PC-3 (cell line): ENCODE measurements at places on chromosomes 4 and X. TPM values are rescaled to one million over a fixed set of nuclear protein-coding genes. Genes with fewer than 3 reads are reported as not detected.

The AWAT2 gene
- total RNA-seq, result not detected in 2 replicates

GRCh38 chr4:26148927-26149326 lies 171.9 kb upstream of the RBPJ start:
- H3K27me3 ChIP-seq, result no peaks in the 10 kb centered on the region
- no peak for DNase-seq
- no peak overlapping the region for H3K4me3 ChIP-seq

DNA sequence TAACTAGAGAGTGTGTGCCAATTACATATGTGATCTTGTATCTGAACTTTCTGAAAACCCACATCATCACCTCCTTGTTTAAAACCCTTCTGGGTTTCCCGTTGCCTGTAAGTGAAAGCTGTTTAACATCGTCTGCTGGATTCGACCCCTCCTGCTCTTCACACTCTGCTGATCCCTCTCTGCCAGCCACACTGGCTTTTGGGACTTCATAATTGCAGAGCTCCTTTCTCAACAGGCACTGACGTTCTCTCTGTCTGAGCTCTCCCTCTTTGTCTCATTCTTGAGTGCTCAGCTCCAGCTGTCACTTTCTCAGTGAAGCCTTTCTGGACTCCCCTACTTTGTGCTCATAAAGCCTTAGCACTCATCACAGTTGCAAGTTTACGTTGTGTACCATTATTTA lies 153.9 kb downstream of the CEP135 start:
- H3K4me3 ChIP-seq, result no peak overlapping the region
- peaks cover 18% of the 10 kb centered on the region for H3K27me3 ChIP-seq
- no peaks in the 10 kb centered on the region for H3K36me3 ChIP-seq
- no peak overlapping the region for H3K27ac ChIP-seq
- H3K4me1 ChIP-seq, result no peaks in the 10 kb centered on the region

- H3K4me1 ChIP-seq, result no peaks in the 10 kb centered on the region
- no peak overlapping the region for H3K27ac ChIP-seq
- H3K4me3 ChIP-seq, result no peak overlapping the region
- no peak for DNase-seq
- H3K36me3 ChIP-seq, result no peaks in the 10 kb centered on the region
- no peaks in the 10 kb centered on the region for H3K27me3 ChIP-seq
Measured at GRCh38 chr4:108180513-108180912, 11.8 kb upstream of the LEF1 start.

GRCh38 chr4:106160560-106160959 lies 155.4 kb downstream of the TBCK start:
- H3K4me1 ChIP-seq, result no peaks in the 10 kb centered on the region
- DNase-seq, result no peak
- no peak overlapping the region for H3K27ac ChIP-seq
- no peaks in the 10 kb centered on the region for H3K27me3 ChIP-seq
- H3K4me3 ChIP-seq, result no peak overlapping the region

GRCh38 chr4:157172011-157172410 lies 48.5 kb upstream of the GRIA2 start:
- no peaks in the 10 kb centered on the region for H3K4me1 ChIP-seq
- H3K27me3 ChIP-seq, result no peaks in the 10 kb centered on the region
- H3K4me3 ChIP-seq, result no peak overlapping the region
- H3K36me3 ChIP-seq, result no peaks in the 10 kb centered on the region

DNA sequence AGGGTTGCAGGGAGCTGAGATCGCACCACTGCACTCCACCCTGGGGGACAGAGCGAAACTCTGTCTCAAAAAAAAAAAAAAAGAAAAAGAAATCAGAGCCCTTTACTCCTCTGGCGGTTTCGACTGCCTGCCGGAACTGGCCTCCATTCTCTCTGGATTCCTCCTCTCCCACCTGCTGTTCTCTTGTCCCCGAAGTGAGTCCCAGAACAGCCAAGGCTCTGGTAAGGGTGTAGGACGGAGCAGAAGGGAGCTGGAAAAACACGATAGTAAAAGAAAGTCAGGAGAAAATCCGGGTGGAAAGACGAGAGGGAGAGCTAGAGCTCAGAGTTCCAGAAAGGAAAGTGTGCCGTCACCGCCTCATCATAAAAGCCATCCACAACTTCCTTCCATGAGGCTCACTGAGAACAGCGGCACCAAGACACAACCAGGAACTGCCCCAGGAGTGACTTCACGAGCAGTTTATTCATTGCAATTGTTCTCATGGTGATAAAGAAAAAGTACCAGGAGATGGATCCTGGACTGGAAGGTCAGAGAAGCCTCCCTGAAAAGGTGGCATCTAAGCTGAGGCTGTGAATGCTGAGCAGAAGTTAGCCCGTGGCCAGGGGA lies 12.3 kb downstream of the TLR3 start:
- 0 out of 2 replicates have a peak, but pooled peaks cover 18% of the 10 kb centered on the region for H3K27me3 ChIP-seq
- no peak overlapping the region for H3K4me3 ChIP-seq
- DNase-seq, result no peak
- no peaks in the 10 kb centered on the region for H3K36me3 ChIP-seq

DNA sequence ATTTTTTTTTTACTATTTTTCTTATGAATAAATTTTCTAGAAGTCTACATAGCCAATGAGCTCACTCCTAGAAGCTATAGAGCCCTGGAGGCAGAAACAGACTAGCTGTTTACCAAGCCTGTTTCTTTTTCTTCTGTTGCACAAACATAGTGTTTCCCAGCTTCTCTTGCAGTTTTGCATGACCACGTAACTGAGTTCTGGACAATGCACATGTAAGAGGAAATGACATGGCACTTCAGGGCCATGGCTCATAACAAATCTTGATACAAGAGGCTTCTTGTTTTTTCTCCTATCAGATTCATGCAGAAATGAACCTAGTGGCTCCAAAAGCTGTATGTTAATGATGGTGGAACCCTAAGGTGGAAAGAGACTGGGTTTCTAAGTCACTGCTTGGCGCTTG lies 127.4 kb downstream of the ZNF330 start:
- H3K4me3 ChIP-seq, result no peak overlapping the region
- no peaks in the 10 kb centered on the region for H3K27me3 ChIP-seq
- no peaks in the 10 kb centered on the region for H3K36me3 ChIP-seq
- peaks cover 29% of the 10 kb centered on the region for H3K4me1 ChIP-seq
- DNase-seq, result no peak

DNA sequence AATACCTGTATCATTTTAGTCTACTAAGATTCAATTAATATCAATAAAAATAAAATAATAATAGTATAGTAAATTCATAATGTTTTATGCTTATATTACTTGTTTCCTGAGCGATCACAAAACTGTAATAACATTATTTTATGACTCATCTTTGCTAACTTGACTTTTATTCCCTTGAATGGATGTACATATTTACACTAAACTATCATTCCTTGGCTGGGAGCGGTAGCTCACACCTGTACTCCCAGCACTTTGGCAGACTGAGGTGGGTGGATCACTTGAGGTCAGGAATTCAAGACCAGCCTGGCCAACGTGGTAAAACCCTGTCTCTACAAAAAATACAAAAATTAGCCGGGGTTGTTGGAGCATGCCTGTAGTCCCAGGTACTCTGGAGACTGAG lies 104.0 kb upstream of the SLC34A2 start:
- DNase-seq, result peak; percentile 75
- peak overlapping the region; percentile 70 for H3K27ac ChIP-seq
- H3K27me3 ChIP-seq, result no peaks in the 10 kb centered on the region
- peaks cover 23% of the 10 kb centered on the region for H3K4me1 ChIP-seq
- no peaks in the 10 kb centered on the region for H3K36me3 ChIP-seq
- no peak overlapping the region for H3K4me3 ChIP-seq

DNA sequence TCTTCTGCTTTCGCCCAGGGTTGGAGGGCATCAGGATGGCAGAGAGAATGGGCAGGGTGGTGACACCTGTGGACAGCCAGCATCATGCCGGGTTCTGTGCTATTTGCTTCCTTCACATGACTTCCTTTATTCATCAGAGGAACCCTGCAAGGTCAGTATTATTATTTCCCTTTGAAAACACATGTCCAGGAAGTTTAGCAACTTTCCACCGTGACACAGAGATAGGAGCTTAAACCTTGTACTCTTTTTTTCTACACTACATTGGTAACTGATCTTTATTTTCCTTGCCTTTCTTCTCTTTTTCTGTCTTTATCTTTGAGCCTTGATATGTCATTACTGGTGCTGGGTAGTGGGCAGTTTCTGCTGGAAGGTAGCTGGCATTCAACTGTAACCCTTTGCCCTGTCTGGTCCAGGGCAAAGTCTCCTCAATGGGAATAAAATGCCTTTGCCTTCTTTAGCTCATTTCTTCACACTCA lies 5.0 kb upstream of the MGST2 start:
- no peaks in the 10 kb centered on the region for H3K36me3 ChIP-seq
- DNase-seq, result no peak
- no peak overlapping the region for H3K27ac ChIP-seq
- H3K27me3 ChIP-seq, result no peaks in the 10 kb centered on the region
- H3K4me3 ChIP-seq, result no peak overlapping the region

DNA sequence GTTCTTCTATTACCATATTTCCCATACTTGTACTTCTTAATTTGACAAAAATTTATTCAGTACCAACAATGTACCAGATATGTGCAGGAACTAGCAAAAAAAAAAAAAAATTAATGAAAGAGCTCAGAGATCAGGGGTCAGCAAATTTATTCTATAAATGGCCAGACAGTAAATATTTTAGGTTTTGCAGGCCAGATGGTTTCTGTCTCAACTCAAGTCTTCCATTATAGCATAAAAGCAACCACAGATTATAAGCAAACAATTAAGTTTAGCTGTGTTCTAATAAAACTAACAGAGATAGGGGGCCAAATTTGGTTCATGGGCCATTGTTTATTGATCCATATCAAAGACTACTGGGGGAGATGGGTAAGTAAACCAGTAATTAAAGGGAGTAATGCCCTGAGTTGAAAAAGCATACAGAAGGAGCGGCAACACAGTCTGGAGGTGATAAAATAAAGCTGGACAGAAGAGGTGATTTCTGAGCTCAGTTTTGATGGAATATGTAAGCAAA lies 19.3 kb downstream of the NEK1 start:
- no peak for DNase-seq
- no peak overlapping the region for H3K4me3 ChIP-seq
- no peaks in the 10 kb centered on the region for H3K27me3 ChIP-seq
- H3K27ac ChIP-seq, result no peak overlapping the region
